ENCODE measurements at places on chromosomes 6 and 20.

DNA sequence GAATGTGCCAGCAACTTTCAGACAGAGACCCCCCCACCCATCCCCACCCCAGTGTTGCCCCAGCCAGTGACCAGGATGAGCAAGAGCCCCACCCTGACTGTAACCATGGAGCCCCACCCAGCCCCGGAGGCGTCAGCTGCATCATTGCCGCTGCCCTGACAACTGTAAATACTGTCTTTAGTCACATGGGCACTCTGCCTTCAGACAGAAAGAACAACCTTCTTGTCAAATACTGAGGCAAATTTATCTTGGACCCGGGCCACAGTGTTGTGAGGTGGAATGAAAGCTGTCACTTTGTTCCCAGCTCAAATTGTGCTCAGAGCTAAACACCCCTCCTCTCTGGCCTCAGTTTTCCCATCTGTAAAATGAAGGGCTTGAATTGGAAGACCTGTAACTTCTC, 23.7 kb downstream of the MOCS3 start:
- DNase-seq = peak; percentile 100

DNA sequence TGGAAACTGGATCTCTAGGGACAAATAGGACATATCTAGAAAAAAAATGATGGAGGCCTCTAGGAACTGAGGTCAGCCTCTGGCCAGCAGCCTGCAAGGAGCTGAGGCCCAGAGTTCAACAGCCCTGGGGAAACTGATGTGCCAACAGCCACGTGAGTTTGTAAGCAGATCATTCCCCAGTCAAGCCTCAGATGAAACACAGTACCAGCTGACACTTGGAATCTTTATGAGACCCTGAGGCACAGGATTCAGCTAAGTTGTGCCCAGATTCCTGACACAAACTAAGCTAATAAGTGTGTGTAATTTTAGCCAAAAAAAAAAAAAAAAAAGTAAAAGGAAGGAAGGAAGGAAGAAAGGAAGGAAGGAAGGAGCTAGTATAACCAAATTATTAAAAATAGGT, 1059.8 kb upstream of the MAP3K7 start:
- DNase-seq = no peak

- DNase-seq = no peak
These were observed 53.9 kb downstream of the PXDC1 start for GRCh38 chr6:3697609-3698008.

GRCh38 chr6:78909391-78909790, 42.0 kb downstream of the IRAK1BP1 start:
- no peak for DNase-seq

GRCh38 chr6:29200767-29201662, 30.3 kb downstream of the OR2J2 start:
- no peak for DNase-seq

DNA sequence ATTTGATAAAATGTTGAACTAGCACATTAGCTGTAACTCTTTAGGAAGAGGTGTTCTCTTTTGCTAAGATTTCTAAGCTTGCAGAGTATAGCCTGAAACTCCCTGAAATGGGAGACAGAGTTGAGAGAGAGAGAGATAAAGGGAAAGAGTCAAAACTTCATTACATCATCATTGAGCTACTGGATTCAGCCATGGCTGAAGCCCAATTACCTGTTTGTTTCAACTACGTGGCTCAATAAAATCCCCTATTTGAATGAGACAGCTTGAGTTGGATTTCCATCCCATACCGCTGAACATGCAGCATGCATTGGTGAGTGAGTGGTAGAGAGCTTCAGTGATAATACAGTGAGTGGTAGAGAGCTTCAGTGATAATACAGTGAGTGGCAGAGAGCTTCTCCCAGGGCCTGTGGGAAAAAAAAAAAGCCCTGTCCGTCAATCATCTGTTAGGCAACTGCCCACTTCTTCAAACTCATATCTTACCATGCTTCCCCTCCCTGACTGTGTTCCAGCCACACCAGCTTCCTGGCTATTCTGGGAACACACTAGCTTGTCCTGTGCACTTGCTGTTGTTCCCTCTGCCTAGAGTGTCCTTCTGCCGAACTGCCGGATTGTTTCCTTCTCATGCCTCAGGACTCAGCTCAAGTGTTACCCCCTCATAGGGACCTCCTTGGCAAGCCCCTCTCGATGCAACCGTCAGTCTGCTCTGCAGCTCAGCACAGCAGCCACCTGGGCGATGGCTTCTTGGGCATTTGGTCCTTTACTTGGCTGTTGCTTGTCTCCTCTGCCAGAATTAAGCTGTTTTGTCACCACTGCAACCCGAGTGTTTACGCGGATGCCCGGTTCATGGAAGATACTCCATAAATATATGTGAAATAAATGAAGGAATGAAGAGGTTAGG, 91.3 kb upstream of the EYA2 start:
- no peak for DNase-seq

DNA sequence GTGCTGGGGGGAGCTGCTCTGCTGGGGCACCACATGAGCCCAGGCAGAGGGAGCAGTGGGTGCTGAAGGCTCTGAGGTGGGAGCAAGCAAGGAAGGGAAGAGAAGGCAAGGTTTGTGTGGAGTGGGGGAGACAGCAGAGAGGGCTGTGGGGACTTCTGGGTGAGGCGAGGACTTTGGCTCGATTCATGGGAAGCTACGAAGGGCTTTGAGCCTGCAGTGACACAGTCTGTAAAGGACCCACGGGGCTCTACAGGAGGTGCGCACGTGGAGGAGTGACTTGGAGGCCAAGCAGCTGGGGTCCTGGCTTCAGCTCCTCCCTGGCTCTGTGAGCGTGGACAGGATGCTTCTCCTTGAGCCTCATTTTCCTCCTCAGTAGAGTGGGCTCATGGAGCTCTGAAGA, 29.1 kb upstream of the CSNK2A1 start:
- DNase-seq = no peak

GRCh38 chr20:32495949-32496348, 89.2 kb downstream of the NOL4L start:
- no peak for DNase-seq

GRCh38 chr20:44143936-44144335, 43.1 kb downstream of the JPH2 start:
- DNase-seq = no peak

DNA sequence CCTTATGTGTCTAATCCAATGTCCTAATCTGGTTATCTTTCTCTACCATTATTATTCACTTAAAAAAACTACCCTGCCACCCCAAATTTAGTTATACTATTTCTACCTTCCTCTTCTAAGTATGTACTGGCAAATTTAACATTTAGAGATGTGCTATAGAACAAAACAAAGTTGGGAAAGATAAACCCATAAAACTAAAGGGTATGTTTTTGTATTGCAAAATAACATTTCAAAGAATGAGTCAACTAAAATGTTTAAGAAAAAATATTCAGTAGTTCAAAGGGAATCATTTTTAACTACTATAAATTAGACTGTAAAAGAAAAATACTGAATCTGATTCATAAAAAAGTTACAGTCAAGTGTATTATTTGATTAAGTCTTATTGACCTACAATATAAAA, 103.0 kb downstream of the LMBRD1 start:
- no peak for DNase-seq

- DNase-seq = peak; percentile 28
These were observed 86.3 kb downstream of the CHMP4B start for GRCh38 chr20:33897313-33897912.

DNA sequence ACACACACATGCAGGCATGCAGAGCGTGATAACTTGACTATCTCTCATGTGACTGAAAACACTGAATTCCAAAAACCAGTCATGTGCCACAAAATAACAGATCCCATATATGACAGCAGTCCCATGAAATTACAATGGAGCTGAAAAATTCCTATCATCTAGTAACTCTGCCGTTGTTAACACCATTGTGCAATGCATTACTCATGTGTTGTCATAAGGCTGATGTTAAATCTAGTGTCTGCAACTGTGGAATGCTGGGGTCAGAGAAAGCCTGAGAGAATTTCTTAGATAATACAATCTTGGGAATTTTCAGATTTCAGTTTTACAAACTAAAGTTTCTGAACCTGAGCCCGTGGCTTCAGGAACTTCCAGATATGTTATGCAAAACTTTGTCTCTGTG, 70.2 kb downstream of the LYRM4 start:
- DNase-seq = peak; percentile 89
